ENCODE measurements at places on chromosomes 1 and 21. TPM values are rescaled to one million over a fixed set of nuclear protein-coding genes. Genes with fewer than 3 reads are reported as not detected.

SPRR2F gene
- total RNA-seq: not detected

GABRD gene
- not detected for total RNA-seq

FCRL6 gene
- not detected for total RNA-seq

SH2D1B gene
- total RNA-seq: not detected

S100A4 gene
- 6.1 TPM for total RNA-seq
